NCI-H526 treated with DMSO at 0.1 percent for 48 hours (cell line): ENCODE measurements at places on chromosomes 16 and 17.

DNA sequence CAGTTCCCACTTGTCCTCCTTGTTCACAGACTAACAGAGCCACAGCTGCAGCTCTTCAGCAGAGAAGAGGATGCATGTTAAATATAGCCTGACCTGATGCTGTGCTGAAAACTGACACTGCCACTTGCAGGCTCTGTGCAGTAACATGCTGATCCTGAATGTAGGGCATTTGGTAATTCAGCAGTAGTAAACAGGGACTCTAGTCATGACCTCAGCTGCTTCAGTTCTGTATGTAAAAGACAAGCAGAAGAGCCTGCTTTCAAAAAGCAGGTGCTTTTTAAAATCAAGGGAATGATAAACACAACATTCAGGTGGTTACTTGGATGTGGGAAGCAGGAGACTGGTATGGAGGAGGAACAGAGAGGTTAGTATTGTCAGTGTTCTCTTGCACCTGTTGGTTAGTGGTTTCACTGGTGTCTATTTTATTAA, 33.8 kb downstream of the ESRP2 start:
- DNase-seq, result no peak

GRCh38 chr16:9499941-9500593, 408.6 kb downstream of the HAPSTR1 start:
- no peak for DNase-seq

DNA sequence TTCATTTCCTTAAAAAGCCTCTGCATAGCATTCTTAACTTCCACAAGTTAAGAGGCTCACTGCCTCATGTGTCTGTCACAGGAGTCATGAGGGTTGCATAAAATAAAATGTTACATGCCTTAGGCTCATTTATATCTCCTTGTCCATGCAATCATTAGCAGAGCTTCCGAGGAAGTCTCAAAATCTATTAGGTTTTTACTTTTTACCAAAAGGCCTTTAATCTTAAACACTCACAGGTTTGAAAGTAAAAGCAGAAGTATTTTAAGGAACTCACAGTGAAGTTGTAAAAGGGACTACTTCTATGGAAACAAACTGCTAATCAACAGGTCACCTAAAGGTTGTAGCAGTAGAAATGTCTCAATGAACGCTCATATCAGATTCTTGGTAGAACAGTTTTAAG, 5.2 kb upstream of the ATP6V0A1 start:
- no peak for DNase-seq

DNA sequence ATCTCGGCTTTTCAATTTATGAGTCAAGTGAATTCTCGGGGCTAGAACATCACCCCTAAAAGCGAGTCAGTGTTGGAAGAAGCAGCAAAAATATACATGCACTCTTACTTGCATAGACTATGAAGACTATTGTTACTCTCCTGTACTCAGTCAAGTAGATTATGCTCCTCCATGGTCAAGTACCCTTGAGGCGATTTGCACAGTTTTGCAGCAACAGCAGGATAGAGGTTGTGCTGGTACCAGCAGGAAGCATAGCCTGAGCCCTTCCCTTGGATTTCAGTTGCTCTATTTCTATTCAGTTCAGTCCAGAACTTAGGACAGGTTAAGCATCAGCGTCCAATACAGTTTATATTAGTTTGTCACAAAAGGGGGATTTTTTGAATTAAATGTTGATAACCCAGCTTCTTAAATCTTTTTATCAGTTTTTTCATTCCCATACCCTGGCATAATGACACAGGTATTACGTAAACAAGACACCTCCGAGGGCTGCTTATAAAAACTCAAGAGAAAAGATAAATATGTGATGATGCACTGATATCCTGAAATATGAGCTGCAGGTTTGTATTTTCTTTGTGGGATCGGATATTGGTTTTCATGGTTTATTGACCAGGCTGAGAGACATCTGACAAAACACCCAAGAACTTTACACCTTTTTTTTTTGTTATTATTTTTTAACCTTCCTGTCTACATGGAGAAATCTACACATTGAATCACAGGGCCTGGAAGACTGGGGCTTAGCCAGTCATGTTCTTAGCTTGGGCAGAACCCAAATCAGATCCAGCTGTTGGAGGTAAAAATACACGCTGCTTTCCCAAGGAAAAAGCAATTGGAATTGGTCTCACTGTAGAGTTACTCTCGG, 144.1 kb downstream of the PITPNC1 start:
- no peak for DNase-seq

- DNase-seq, result no peak
Measured at GRCh38 chr16:11666103-11667055, 1.9 kb upstream of the SNN start.

- no peak for DNase-seq
Measured at GRCh38 chr16:57810197-57811031, 8.1 kb upstream of the KIFC3 start.

- peak; percentile 65 for DNase-seq
Measured at GRCh38 chr17:81342269-81343070, 47.4 kb upstream of the SLC38A10 start.

- peak; percentile 8 for DNase-seq
Measured at GRCh38 chr17:66165537-66166123, 26.3 kb downstream of the CEP112 start.

DNA sequence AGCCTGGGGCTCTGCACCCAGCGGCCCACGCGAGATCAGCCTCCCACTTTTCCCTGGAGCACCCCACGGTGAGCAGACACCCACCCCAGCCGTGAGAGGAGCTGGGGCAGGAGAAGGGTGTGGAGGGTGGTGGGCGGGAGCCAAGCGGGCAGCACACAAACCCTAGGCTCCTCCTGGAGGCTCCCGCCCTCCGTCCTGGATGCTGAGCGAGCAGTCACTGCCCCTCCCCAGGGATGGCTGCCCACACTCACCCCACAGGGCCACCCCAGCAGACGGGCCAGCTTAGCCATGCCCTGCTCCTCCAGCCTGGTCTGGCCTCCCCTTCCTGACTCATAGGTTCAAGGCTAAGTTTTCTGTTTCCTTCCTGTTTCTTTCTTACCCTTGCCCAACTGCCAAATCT, 15.7 kb upstream of the ABCC3 start:
- DNase-seq, result no peak

GRCh38 chr17:32494621-32495358, 8.0 kb downstream of the CDK5R1 start:
- DNase-seq, result peak; percentile 39

DNA sequence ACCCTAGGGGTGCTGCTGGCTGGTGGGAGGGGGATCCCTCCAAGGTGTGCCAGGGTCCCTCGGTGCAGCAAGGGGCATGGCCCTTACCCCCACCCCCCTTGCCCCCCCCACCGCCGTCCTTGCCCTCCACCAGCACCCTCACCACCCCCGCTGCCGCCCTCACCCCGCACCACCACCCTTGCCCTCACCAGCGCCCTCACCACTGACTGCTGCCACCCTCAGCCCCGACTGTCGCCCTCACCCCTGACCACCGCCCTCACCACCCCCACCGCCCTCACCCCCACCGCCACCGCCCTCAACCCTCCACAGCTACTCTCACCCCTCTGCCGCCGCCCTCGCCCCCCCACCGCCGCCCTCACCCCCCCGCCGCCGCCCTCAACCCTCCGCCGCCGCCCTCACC, 23.1 kb upstream of the ACSF3 start:
- DNase-seq, result no peak

DNA sequence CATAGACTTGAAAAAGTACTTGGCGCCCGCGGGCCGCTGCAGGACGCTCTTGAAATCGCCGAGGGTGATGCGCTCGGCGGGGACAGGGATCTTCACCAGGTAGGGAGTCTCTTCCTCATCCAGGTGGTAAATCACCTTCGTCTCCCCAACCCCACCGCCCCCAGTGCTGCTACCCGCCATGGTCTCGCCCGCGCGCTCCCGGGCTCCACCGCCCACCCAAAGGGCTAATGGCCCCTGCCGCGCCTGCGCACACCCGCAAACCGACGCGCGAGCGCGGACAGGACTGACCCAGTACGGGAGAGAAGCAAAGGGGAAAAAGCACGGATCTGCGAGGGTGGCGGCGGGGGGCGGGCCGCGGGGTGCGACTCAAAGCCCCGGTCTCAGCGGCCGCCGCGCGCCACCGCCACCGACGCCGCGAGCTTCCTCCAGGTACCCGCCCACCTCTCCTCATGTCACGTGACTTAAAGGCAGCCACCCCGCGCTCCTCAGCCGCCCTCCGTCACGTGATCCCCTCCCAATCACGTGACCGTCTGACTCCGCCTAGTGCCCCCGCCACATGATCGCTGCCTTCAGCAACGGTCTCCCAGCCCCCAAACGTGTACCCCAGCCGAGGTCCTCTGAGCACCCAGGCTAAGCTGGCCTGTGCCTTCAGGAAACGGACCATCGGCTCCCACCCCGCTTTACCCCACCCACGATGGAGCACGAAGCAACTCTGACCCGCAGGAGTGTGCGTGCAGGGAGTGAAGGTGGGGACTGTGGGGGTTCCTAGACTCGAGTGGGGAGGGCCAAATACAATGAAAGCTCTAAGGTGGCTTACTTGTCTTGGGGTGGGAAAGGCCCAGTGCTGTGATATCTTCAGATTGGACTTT, at the start of gene DVL2:
DVL2 (minus strand) TSS at position 435 of the 869 bp plus-strand sequence; CDS start at position 180, 255 bp downstream.
- DNase-seq, result peak; percentile 76

DNA sequence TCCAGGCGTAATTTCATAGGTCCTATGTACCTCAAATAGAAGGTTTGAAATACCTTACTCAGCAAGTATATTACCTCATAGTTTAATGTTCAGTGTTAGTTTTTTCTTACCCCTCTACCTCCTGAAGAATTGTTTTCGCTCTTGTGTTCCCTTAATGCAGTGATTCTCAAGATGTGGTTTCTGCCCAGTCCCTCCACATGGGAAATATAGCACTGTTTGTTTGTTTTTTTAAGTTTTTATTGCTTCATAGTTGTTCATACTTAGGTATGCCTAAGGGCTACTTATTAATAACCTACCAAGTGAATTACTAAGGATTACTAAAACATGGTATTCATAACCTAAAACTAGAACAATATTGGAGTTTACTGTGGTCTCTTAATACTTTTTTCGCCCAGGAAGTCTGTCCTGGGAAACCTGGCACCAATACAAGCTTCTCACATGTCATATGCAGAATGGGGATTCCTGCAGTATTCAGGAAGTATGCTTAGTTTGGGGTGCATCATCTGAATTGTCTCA, 5.0 kb downstream of the RSPRY1 start:
- no peak for DNase-seq

DNA sequence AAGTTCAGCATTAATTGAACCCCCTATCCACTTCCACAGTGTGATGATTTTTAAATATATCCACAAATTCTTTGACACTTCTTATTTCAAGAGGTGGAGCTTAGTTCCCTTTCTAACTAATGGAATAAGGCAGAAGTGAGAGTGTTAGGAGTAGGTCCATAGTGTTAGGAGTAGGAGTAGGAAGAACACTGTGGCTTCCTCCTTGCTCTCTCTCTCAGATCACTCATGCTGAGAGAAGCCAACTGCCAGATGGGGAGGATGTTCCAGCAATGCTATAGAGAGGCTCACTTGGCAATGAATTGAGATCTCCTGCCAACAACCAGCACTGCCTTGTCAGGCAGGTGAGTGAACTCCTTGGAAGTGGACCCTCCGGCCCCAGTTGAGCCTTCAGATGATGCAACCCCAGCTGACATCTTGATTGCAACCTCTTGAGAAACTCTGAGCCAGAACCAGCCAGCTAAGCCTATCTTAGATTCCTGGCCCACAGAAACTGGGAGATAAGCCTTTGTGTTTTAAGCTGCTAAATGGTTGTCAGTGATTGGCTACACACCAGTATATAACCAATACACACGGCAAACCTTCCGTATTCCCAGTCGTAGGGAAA, 44.3 kb downstream of the SPECC1 start:
- no peak for DNase-seq

DNA sequence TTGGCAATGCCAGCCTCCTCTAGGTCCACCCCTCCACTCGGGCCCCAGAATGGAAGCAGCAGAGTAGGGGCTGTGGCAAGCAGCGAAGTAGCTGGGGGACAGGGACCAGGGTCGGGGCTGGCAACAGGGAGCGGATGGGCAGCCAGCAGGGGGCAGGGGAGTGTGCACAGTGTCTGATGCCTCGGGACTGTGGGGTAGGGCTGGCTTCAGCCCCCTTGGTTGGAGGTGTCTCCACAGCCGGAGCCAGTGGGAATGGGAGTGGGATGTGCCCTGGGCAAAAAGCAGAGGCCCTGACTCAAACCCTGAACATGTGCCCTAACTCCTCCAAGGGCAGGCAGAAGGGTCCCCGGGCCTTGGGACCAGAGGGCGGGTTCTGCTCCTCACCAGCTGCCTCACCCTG, 18.5 kb upstream of the ARHGAP27 start:
- no peak for DNase-seq

DNA sequence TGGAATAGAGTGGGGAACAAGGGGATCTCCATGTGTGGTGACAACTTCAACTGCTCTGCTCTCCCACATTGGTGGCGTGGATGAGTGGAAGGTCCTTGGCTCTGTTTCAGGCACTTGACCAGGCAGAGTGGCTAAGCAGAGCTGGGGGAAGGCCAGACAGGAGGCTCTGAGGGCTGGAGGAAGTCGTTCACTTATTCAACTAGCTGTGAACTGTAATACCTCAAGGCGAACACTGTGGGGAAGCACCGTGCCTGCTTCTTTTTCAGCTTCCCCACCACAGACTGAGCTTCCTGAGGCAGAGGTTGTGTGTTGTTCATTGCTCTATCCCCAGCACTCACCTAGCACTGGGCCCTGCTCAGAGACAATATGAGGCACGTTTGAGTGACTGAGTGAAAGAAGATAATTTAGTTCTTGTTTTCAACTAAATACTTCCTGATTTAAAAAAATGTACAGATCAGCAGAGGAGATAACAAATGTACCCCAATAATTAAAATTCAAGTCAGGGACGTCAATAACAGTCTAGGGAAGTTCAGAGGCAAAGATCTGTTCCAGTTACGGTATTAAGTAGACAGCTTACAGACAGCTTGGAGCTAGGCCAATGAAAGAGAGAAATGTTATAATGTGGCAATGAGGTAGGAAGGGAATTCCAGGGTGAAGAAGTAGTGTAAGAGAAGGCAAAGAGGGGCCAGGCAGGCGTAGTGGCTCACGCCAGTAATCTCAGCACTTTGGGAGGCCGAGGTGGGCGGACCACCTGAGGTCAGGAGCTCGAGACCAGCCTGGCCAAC, 34.7 kb downstream of the MYO18A start:
- peak; percentile 76 for DNase-seq

DNA sequence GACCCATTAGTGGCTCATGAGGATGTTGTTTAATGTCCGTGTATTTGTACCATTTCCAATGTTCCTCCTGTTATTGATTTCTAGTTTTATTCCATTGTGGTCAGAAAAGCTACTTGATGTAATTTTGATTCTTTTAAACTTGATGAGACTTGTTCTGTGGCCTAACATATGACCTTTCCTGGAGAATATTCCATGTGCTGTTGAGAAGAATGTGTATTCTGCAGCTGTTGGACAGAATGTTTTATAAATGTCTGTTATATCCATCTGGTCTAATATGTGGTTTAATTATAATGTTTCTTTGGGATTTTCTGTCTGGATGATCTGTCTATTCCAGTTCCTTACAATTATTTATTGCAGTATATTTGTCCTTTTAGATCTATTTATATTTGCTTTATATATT, 2.9 kb upstream of the ABCA10 start:
- DNase-seq, result no peak

GRCh38 chr16:29893553-29893952, 5.8 kb downstream of the SEZ6L2 start:
- no peak for DNase-seq
